HuH-7.5 (cell line): ENCODE measurements at places on chromosomes 6 and 20.

DNA sequence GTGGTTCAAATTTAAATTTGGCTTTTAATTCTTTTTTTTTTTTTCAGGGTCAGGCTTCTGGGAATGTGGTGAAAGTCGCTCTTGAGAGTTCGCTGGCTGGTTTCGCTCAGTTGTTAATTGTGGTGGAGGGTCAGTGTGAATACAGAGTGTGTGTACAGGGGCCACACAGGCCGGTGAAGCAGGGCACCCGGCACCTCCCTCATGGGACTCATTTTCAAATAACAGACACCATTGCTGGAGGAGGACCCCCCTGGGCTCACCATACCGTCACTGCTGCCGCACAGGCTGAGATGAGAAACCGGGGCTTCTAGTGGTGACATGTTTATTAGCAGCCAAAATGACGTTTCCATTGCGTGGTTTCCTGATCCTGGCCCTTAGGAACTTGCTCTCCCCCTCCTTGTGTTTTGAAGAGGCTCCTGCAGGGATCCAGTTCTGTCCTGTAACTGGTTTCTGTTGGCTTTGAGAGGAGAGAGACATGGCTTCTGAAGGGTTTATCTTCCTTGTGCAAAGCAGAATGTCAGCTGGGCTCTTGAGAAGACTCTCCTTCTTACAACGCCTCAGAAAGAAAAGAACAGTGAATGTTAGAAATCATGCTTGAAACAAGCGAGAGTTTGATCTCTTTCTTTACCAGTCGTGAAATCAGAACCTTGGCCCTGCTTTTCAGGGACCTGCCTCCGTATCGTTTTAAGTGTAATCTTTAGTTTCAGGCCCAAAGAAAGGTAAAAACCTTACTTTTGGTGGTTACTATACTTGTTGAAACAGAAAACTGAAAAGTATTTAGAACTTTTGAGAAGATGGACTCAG, 37.8 kb downstream of the DUSP22 start:
- DNase-seq, result no peak

- DNase-seq, result no peak
These were observed 61.9 kb upstream of the OPRM1 start for GRCh38 chr6:153976921-153977693.

DNA sequence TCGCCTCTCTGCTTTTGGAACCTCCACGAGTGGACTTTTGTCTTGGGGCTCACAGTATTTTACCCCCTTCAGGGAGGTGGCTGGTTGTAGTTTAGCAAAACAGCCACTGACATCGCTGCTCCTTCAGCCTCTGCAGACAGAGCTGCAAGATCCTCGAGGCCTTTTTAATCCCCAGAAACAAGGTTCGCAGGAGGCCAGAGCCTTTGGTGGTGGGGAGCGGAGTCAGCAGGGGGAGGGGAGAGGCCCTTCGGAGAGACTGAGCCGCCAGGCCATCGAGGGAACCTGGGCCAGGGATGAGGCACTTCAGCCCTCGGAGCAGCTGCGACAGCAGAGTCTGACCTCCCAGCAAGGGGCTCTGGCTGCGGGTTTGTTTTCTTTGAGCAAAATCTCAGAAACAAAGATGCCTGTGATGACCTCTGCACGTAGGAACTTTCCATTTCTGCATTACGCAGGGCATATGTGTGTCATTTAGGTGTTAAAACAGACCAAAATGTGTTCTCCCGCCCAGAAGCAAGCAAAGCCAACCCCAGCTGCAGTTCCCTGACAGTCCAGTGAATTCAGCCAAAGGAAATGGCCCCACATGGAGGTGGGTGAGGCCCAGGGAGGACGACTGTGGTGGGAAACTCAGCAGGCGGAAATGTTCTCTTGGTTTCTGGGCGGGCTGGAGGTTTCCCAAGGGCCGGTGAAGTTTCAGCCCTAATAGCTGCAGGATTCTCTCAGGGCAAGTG, 171.2 kb upstream of the SULF2 start:
- no peak for DNase-seq

- no peak for DNase-seq
These were observed 187.9 kb upstream of the COL21A1 start for GRCh38 chr6:56435326-56435725.

GRCh38 chr20:50876816-50877215, 54.4 kb downstream of the ADNP start:
- no peak for DNase-seq

- no peak for DNase-seq
These were observed 143.8 kb downstream of the SYCP2 start for GRCh38 chr20:59789686-59790085.

GRCh38 chr20:31908424-31908823, 38.0 kb downstream of the TTLL9 start:
- no peak for DNase-seq

DNA sequence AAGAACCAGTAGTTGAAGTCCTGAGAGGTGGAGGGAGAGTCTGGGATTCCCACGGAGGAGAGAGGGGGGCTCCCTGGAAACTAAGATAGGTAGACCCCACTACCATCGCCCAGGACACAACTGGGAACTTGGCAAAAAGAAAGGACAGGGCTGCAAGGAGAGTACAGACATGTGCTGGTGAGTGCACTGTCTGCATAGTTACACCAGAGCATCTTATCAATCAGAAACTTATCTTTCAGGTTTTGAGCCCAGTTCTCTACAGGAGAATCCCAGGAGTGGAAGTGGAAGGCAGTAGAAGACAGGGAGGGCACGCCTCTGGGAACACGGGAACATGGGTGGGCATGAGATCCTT, 12.2 kb downstream of the NFKBIL1 start:
- DNase-seq, result no peak

GRCh38 chr6:39302011-39302410, 12.2 kb downstream of the KCNK17 start:
- DNase-seq, result no peak

GRCh38 chr6:19602434-19603013, 234.6 kb upstream of the ID4 start:
- DNase-seq, result no peak

- no peak for DNase-seq
These were observed 117.9 kb downstream of the GMDS start for GRCh38 chr6:2127484-2127911.

GRCh38 chr6:3323696-3324261, 65.0 kb downstream of the PSMG4 start:
- no peak for DNase-seq

DNA sequence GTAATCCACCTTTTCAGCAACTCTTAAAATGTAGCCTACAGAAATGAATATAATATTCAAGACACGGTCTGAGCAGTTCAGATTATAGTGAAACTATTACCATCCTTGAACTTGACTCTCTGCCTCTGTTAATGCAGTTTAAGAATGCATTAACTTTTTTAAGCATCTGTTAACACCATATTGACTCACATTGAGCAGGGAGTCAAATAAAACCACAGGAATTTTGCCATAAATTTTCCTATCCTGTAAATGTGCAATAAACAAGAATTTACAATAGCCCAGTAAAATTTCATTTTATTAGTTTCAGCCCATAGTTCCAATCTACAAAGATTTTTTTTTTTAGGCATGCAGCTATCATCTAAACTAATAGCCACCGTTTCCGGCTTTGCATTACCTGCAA, 239.2 kb upstream of the DEFB112 start:
- no peak for DNase-seq

DNA sequence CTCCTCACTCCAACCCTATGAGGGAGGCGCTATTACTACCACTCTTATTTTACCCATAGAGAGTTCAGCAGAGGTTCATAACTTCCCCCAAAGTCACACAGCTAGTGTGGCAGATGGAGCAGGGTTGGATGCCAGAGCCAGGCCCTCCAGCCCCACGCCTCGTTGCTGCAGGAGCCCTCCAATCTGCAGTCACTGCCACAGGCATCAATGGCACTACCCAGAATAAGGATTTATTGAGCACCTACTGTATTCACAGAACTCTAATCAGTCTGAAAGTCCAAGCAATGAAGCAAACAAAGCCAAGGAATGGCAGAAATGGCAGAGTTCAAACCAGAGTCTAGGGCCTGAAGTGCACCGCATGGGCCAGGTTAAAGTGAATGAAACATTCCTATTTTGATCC, 144.9 kb downstream of the LPA start:
- no peak for DNase-seq

- no peak for DNase-seq
These were observed 80.6 kb upstream of the NXT1 start for GRCh38 chr20:23269954-23270353.

- no peak for DNase-seq
These were observed 628.0 kb downstream of the KIF16B start for GRCh38 chr20:15945289-15945688.

- no peak for DNase-seq
These were observed 284.0 kb upstream of the RUNX2 start for GRCh38 chr6:45044086-45044485.

- no peak for DNase-seq
These were observed 30.4 kb downstream of the HLA-DPB1 start for GRCh38 chr6:33105916-33106871.

DNA sequence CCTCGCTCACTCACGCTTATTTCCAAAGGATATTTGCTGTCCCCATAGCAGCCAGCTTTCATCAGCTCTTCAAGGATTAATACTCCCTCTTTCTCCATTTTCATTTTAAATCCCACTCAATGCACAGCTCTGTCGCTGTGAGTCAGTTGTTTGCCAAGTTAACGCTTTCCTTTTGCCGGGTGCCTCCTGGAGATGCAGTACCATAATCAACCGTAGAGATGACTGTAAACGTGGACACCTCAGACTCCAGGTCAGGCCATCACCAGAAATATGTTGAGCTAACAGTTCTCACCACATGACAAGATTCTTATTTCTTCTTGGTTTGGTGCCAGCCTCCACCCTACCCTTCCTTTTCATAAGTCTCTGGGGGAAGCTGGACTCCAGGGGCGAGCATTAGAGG, 66.6 kb upstream of the TAB2 start:
- DNase-seq, result no peak

GRCh38 chr20:31956556-31957526, 5.0 kb upstream of the PDRG1 start:
- no peak for DNase-seq

- DNase-seq, result no peak
These were observed 21.5 kb upstream of the HS3ST5 start for GRCh38 chr6:114364301-114364700.

GRCh38 chr20:59807909-59808728, 125.3 kb downstream of the SYCP2 start:
- DNase-seq, result no peak

DNA sequence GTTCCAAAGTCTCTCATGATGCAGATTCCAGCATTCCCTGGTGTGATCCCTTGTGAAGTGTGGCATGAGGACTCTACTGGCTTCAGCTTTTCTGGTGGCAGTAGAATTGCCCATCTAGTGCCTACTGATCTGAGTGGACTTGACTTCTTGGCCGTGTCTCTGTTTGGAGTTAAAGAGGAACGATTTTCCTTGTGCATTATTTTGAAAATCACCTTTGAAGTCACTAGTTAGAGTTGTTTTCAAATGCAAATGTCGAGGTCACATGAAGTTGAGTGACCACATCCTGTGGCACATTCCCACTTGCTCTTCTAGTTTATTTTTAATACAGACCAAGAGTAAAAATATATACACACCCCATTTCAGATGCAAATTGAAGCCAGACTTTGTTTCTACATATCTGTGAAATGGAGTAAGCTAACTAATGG, 270.7 kb upstream of the TAB2 start:
- DNase-seq, result no peak

DNA sequence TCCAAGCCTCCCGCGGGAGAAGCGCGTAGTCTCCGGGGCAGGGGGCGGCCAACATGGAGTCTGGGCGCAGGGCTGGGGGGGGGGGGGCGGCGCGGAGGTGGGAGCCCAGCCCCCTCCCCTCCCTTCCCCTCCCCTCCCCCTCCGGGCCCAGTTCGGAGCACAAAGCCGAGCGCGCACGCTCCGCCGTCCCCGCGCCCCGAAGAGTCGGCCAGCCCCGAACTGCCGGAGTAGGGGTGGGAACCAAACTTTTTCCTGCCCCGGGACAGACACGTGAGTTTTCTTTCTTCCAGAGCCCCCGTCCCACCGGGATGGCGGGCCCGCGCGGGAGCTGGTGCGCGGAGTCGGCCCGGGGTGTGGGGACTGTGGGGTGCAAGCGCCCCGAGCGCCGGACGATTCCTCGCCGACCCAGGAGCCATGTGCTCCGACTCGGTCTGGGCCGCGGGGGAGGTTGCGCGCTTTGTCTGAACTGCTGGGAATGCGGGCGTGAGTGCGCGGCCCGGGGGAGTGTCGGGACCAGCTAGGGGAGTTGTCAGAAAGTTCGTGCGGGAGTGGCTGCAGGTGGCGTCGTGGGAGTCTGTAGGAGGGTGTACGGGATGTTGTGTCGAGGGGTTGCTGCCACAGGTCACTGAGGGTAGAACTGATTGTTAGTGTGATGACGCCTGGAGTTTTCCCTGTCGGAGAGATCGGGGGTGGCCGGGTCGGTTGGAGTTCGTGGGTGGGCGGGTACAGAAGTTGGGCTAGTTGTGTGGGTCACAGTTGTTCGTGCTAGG, 1.2 kb downstream of the TGIF2 start:
- DNase-seq, result peak; percentile 77

GRCh38 chr6:47096211-47096895, 54.2 kb upstream of the ADGRF1 start:
- no peak for DNase-seq

DNA sequence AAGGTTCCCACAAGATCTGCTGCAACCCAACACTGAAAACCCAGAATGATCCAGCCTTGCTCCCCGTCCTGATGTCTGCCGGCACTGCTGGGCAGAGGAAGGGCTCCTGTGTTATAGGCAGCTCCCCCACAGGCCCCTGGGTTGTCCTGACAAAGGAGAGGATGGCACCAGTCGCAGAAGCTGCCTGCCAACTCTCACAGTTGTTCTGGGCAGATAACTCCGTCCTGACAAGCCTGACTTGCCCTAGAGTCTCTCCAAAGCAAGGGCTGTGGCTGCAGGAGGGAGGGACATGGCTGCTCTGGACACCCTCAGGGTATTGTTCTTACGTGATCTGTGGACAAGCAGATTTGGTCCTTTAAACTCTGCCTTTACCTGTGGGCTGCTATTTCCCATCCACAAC, 243.8 kb downstream of the CDH26 start:
- no peak for DNase-seq

DNA sequence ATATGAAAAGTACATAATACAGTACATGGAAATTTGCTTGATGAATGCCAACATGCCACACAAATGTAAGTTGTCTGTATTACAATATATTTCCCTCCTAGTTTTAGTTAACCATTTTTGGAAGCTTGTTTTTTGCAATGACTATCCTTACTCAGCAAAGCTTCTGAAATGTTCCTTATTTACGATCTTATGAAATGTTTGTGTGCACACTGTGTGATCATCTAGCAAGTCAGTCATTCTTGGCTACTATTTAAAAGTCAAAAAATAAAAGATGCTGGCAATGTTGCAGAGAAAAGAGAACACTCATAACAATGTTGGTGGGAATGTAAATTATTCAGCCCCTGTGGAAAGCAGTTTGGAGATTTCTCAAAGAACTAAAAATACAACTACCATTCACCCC, 33.8 kb downstream of the SUMO4 start:
- no peak for DNase-seq

GRCh38 chr6:70537266-70537665, 29.5 kb upstream of the SDHAF4 start:
- DNase-seq, result no peak

GRCh38 chr6:25457516-25457915, 178.3 kb downstream of the CARMIL1 start:
- no peak for DNase-seq
